ENCODE measurements at places on chromosomes 3 and 15. TPM values are rescaled to one million over a fixed set of nuclear protein-coding genes. Genes with fewer than 3 reads are reported as not detected.

DNA sequence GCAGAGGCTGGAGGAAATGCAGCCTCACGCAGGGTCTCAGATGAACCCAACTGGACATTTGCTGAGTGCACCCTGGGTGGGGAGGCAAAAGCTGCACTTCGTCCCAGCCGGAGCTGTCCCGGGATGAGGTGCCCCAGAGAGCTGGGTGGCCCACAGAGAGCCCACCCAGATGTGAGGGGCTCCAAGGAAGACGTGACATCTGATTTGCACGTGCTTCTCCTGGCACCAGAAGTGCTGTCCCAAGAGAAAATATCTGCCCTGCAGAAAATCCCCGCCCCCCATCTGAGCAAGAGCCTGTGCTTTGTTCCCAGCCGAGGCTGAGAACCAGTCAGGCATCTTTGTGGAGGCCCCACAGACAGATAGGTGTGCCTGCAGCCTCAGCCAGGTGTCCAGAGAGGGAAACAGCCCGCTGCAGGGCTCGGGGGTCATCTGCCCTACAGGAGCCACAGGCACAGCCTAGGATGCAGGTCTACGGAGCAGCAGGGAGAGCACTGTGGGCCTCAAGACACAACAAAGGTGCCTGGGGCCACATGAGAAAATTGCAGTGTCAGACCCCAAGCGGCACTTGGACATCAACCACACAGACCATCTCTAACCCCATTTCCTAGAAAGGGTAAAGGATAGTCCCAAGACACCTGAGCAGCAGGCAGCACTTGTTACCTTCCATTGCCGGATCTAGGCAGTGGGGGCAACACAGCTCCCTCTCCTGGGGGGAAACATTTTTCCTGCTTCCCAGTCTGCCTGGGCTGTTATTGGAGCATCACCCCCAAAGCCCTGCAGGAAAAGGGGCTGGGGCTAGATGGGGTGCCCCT lies 5.8 kb downstream of the TMIE start:
- H3K27ac ChIP-seq = no peak overlapping the region
- no peaks in the 10 kb centered on the region for H3K36me3 ChIP-seq
- DNase-seq = no peak
- H3K27me3 ChIP-seq = no peaks in the 10 kb centered on the region
- no peak overlapping the region for H3K4me3 ChIP-seq

DNA sequence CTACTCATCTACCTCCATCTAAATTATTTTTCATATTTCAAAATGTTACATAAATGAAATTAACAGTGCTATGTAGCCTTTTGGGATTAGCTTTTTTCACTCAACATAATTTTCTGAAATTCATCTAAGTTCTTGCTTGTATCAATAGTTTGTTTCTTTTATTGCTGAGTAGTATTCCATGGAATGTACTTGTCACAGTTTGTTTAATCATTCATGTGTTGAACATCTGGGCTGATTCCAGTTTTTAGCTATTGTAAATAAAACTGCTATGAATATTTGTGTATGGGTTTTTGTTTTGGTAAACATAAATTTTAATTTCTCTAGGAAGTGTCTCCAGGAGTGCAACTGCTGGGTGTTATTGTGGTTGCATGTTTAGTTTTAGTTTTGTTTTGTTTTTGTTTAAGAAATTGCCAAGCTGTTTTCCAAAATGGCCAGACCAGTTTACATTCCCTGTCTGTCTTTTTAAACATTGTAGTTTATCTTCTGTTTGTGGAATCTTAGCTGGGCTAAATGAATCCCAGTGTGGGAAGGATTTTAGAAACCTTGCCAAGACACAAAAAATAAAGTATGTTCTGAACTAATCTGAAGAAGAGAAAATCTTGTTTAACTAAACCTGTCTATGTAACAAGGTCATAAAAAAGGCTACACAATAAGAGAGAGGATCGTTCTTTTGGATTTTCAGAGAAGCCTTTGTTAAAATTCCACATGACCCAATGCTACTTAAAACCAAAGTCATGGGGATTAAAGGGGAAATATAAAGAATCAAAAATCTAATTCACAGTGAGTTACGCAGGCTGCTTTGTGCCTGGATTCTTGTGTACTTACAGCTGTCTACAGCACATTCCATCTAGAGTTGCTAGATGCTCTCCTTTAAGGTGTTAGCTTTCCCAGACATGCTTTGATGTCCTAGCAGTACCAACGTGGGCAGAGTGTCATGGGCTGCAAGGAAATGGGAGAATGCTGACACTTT lies 129.2 kb upstream of the SUCLG2 start:
- no peak overlapping the region for H3K27ac ChIP-seq
- H3K36me3 ChIP-seq = no peaks in the 10 kb centered on the region
- no peak for DNase-seq
- no peaks in the 10 kb centered on the region for H3K4me1 ChIP-seq
- H3K4me3 ChIP-seq = no peak overlapping the region

DNA sequence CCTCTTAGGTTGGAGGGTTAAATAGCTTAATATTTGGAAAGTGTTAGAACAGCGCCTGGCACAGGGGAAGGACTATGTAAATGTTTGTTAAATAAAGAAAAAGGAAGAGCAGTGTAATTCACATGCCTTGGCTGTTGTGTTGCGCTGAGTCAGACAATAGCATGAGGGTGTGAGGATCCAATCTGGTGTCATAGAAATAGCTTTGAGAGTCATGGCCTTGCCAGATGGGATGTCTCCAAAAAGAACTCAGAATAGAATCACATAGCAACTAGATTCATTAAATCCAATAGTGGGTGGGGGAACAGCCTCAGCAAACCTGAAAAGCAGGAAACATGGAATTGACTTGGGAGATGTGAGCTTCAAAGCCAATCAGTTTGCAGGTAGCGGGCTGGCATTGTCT lies 3.9 kb upstream of the RBSN start:
- H3K27me3 ChIP-seq = no peaks in the 10 kb centered on the region
- peaks cover 11% of the 10 kb centered on the region for H3K4me1 ChIP-seq
- H3K27ac ChIP-seq = no peak overlapping the region
- H3K36me3 ChIP-seq = no peaks in the 10 kb centered on the region
- no peak for DNase-seq

GRCh38 chr3:166527325-166527724 lies 690.1 kb upstream of the BCHE start:
- H3K4me3 ChIP-seq = no peak overlapping the region
- H3K27ac ChIP-seq = no peak overlapping the region
- H3K4me1 ChIP-seq = no peaks in the 10 kb centered on the region

DNA sequence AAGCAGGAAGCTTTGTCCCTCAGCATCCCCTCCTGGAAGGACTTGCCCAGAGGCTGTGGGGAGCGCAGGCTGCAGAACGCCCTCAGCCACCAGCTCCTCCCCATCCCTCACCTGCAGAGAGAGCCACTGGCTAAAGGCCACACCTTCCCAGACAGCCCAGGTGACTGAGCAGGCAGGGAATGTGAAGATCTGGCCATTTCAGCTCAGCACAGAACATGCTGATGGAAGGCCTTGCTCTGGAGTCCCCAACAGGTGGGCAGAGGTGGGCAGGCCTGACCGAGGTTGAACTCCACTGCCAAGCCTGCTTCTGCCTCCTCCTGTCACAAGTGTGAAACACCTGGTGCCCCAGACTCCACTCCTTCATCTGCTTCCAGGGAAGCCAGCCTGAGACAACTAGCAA lies 50.7 kb upstream of the SEC61A1 start:
- no peaks in the 10 kb centered on the region for H3K36me3 ChIP-seq
- H3K4me1 ChIP-seq = no peaks in the 10 kb centered on the region
- no peak overlapping the region for H3K4me3 ChIP-seq
- H3K27me3 ChIP-seq = peaks cover 19% of the 10 kb centered on the region
- no peak for DNase-seq

DNA sequence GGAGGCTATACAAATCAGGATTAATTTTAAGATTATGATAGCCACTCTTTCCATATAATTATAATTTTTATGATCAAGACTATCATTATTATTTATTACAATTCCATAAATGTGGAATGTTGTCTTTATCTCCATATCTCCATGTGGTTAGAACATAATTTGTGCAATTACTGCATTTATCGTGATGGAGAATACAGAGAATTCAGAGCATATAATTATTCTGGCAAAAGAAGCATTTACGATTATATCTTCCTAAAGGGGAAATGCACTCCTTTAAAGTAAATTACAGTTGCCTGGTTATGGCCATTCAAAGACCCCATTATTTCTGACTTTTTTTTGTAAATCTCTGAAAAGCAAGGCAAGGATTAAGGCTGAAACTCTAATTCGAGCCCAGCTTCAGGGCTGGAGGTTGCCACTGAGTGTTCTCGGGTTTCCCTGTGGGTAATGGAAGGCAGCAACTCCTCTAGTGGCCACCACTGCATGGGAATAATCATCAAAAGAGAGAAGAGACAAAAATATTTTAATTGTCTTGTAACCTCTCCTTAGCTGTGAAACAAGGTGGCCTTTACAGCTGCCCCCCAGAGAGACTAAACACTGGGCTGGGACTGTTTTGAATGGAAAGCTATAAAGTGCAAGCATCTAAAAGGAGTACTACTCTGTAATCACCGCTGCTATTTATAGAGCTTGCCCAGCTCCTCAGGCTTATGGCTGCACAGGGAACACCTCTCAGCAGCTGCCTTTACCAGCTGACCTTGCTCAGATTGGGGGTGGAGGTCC lies 59.8 kb upstream of the PRTG start:
- DNase-seq = no peak
- no peaks in the 10 kb centered on the region for H3K36me3 ChIP-seq
- no peaks in the 10 kb centered on the region for H3K4me1 ChIP-seq
- H3K27ac ChIP-seq = no peak overlapping the region
- H3K4me3 ChIP-seq = no peak overlapping the region

GRCh38 chr3:122942239-122942638 lies 85.3 kb downstream of the SEMA5B start:
- no peak for DNase-seq
- H3K27ac ChIP-seq = peak overlapping the region; percentile 74
- peaks cover 3% of the 10 kb centered on the region for H3K4me1 ChIP-seq

DNA sequence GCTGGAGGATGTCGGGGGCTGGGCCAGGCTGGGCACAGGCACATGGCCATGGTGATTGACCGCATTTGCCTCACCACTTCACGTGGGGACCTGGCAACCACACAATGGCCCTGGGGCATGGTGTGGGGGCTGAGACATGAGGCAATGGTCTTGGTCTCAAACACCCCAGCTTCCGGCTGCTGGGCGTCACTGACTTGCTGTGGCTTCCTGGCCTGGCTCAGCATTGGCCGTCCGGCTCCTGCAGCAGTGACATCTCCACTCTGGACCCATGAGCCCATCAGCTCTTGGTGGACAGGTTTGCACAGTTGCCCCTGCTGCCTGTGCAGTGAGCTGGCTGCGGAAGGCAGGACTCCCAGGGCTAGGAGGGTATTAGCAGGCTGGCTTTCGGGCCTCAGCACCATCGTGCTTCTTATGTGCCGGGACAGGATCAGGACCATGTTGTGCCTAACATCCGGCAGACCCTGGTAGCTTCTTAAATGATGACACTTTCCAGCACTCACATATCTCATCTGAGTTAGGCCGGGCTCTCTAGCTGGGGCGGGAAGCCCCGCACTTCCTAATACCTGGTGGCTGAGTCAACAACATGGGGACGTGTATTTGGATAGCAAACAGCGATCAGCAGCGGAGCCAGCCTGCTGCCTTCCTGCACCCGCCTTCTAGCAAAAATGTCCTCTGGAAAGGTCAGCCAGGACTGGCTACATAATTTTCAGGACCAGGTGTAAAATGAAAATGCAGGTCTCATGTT lies 34.1 kb downstream of the ZNF710 start:
- H3K4me3 ChIP-seq = no peak overlapping the region
- peak overlapping the region; percentile 65 for H3K27ac ChIP-seq
- DNase-seq = peak; percentile 42
- H3K4me1 ChIP-seq = no peaks in the 10 kb centered on the region
- no peaks in the 10 kb centered on the region for H3K27me3 ChIP-seq

Gene ZNF619
- 8.1 TPM for total RNA-seq

Gene FEZF2
- not detected for total RNA-seq

Gene FGF12
- total RNA-seq = 0.66 TPM

Gene IQCF5
- not detected for total RNA-seq

Gene PCLAF
- total RNA-seq = 1.6 TPM

Gene PRKCD
- total RNA-seq = 16.3 TPM

Gene P2RY14
- total RNA-seq = 9.4 TPM

Gene AHSG
- total RNA-seq = not detected

Gene MAN2A2
- 178 TPM for total RNA-seq

Gene MOBP
- not detected for total RNA-seq

Gene CGNL1
- total RNA-seq = 36.7 TPM

Gene AGBL1
- 0.21 TPM for total RNA-seq

Data from tibial nerve (tissue), 4 donors.